ENCODE measurements at places on chromosomes 13 and 19.

DNA sequence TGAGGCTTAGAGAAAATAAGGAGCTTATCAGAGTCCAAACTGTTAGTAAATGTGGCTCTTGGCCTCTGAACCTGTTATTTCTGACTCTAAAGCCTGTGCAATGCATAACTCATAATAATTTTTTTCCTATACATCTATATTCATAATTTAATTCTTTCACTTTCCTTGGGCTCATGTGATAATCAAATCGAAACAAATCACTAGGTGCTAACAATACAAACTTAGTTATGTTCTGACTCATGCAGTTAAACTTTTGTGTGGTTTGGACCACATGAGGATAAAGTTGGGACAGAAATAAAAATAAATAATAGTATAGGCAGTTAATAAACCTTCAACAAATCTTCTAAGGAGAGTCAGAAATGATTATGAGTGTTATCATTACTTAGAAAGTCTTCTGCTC, 1629.0 kb downstream of the OLFM4 start:
- no peak for DNase-seq

DNA sequence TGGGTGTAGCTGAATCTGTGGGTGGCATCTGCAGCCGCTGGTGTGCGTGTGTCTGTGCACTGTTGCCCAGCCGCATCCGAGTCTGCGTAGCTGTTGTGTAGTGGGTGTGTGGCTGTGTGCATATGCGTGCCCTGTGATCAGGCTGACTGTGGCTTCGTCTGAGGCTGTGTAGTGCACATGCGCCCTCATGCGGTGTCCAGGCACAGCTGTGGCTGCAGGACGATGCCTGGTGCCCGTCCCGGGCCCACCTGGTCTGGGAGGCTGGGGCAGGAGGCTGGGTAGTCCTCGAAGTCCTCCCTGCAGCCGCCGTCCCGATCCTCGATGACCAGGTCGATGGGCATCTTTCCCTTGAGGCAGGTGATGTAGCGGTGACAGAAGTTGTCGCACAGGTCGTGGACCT, 4.9 kb downstream of the MEIS3 start:
- no peak for DNase-seq

DNA sequence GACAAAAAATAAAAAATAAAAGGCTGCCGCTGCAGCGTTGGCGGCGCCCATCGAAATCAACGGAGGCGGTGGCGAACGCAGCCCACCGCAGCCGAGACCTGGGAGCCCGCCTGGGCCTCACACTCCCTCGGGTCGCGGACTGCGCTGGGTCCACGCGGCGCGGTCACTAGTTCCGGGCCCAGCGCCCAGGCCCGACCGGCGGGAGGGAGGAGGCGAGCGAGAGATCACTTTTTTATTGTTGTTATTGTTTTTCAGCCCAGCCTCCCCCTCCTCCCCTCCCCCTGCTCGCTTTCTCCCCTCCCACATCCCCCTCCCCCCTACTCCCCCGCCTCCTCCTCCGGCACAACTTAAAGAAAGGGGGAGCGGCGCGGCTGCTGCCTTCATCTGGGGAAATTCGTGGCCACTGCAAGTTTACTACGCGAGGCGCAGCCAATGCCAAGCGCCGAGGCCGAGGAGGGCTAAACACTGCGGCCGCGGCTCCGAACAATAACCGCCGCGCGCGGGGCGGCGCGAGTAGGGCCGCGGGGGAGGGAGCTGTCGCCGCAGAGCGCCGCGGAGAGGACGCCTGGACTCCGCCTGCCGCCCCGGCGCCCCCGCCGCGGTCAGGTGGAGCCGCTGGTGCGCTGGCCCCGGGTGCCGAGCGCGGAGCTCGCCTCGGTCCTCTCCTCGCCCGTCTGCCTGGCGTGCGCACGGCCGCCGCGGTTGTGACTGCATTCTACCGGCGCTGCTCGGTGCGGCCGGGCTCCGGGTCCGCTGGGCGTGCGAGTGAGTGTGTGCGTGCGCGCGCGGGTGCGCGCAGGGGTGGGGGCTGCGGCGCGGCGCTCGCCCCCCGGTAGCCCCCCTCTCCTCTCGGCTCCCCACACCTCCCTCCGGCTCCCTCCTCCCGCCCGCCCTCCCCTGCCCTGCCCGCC, 505 bp upstream of the ZIC2 start:
- no peak for DNase-seq

DNA sequence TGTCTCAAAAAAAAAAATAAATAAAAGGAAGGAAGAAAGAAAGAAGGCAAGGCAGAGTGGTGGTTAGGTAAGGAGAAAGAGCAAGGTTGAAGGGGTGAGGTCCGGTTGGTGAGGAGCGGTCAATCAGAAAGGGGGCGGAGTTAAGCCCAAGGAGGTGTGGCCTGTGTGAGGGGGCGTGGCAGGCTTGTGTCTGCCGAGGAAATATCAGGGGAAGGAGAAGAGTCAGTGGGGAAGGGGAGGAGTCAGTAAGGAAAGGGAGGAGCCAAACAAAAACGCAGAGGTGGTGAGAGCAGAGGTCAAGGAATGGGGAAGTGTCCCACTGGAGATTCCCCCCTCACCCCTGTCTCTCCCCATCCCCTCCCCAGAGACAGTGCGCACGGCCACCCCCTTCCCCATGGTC, 5.9 kb downstream of the CACNG7 start:
- DNase-seq: no peak

- DNase-seq: peak; percentile 16
Measured at GRCh38 chr13:29936051-29936813, 85.8 kb upstream of the UBL3 start.

GRCh38 chr19:38693380-38694223, 46.2 kb downstream of the ACTN4 start:
- no peak for DNase-seq

DNA sequence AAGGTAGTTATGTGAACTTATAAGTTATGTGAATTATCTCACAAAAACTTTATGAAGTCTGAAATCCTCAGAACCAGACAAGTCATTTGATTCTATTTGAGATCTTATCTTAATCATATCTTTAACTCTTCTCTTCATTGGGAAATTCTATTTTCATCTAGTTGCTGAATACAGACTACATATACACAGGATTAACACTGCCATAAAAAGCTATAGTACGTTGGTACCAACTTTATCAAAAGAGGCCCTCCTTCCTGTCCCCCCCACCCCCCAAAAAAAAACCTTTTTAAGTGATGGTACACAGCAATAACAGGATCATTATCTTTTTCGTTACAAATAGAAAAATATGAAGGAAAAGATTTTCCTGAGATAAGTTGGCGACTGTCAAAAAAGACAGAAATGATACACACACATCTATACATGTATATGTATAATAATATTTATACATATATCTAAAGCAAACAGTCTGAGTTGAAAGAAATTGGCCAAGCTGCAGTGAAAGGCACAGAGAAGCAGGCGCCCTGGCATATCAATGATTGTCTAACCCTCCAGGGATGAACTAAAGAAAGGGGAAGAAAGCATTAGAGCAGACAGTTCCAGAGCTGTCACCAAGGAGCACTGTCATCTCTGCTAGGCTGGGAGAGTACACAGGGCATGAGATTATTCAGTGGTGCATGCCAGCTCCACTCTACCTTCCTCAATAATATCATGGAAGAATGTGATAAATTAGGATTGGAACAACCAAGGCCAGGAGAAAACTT, 116.7 kb downstream of the KLF12 start:
- DNase-seq: no peak

DNA sequence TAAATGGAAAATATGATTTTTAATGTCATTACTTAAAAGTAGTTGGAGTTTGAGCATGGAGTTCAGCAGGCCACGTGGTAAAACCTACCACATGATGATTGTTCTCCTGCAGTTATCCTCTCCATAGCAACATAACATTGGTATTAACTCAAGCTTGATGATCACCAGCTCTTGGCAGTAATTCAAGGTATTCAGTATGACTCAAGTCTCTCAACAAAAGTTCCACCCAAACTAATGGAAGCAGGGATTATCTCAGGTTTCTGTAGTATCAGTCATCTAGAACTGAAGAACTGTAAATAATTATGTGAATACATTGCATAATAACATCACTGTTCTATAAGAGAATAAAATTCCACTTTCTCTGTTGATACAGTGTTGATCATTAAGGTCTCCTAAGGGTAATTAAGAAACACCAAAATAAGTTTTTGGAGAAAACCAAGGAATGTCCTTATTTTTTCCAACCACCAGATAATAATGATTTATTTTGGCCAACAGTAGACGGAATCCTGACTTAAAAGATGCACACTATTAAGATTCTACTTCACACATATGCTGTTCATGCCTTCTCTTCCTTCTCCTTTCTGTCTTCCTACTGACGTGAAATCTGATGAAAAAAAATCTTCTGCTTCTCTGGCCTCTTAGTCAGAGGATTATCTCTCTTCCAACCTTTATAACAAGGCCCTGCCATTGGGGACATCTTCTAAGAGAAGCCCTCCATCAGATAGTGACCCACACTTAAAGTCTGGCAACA, 1092.3 kb downstream of the EFNB2 start:
- DNase-seq: no peak

DNA sequence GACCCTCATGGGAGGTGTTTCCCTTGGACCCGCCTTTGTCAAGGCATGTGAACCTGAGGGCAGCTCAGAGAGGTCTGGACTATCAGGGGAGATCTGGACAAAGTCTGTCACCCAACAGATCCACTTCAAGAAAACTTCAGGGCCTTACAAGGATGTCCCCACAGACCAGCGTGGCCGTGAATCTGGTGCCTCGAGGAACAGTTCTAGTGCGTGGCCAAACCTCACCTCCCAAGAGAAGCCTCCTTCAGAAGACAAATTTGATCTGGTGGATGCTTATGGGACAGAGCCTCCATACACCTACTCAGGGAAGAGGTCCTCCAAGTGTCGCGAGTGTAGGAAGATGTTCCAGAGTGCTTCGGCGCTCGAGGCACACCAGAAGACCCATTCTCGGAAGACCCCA, 11.5 kb downstream of the ZSCAN22 start:
- DNase-seq: no peak

DNA sequence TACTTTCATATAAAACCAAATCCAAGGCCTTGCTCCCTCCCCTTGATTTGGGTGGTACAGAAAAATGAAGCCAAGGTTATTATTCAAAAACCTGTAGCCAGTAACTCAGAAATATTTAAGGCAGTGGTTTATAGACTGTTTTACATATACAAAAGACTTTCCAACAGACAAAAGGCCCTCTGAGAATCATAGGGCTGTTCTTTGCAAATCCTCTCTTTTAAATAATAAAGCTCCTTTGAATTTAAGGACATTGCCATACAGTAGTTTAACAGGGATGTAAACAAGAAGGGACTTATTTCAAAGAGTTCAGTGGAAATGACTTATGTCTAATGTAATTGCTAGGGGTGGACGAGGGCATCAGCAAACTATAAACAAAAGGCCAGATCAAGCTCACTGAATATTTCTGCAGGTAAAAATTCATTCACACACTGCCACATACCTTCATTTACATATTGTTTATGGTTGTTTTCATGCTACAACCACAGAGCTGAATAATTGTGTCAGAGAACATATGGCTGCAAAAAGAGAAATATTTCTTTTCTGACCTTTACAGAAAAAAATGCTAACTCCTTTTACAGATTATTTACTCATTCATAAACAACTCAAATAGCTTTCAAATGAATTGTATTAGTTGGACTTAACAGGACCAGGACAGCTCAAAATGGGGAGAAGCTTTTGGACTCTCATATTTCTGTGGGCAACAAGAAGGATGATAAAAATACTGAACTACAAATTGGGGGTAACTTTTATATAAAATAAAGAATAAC, 665.6 kb downstream of the SLITRK1 start:
- DNase-seq: no peak

DNA sequence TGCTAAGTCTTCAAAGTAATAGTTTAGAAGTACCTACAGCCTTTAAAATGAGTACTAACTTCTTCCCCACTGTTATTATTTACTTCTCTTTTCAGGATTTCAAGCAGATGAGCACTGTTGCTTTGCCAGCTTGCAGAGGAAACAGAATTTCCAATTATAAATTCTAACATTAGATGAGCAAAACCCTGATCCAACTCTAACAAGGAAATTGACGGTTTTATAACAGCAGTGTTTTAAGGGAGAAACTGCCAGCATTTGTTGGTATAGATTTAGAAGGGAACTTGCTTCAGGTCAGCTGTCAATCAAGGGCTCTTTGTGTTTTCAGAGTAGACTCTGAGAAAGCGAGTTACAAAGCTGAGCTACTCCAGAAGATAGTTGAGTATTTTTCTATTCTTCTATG, 120.5 kb downstream of the RAP2A start:
- DNase-seq: no peak

- no peak for DNase-seq
Measured at GRCh38 chr13:74683411-74683810, 549.2 kb upstream of the KLF12 start.

- DNase-seq: no peak
Measured at GRCh38 chr19:23070353-23071146, 46.3 kb upstream of the ZNF730 start.

GRCh38 chr19:28468701-28469459, 744.1 kb downstream of the UQCRFS1 start:
- DNase-seq: peak; percentile 20

DNA sequence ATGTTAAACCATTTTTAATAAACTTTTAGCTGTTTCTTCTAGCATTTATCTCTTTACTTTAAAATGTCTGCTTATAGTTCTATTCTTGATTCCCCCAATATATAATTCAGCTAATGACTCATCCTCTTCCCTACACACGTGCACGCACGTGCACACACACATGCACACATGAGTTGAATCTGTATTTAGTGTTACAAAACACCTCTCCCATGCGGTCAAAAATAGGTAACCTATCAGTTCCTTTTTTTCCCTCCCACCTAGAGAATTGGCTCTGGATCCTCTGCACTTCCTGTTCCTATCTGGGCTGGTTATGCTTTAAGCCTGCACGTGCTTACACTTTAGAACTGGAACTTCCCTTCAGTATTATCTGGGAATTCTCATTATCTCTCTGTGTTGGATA, 144.1 kb downstream of the PAN3 start:
- DNase-seq: no peak

GRCh38 chr13:69496981-69497380, 610.6 kb upstream of the ATXN8OS start:
- no peak for DNase-seq

DNA sequence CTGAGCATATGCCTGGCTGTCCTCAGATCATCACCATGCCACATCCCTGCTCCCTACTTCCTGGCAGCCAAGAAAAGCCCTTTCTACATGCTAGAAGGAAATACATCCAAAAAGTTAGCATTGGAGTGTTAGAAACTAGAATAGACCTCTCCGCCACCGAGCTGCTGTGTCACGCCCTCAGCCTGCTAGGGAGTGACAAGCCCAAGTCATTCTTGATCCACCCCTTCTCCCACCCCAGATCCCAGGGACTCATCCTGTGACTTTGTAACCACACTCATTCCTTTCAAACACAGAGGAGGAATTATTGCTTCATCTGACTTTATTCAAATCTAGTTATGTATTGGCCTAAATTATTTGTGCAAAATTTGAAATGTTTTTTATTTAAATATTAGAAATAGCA, 45.3 kb downstream of the POLR1D start:
- no peak for DNase-seq

- DNase-seq: no peak
Measured at GRCh38 chr19:17724655-17725054, 5.4 kb downstream of the MAP1S start.

DNA sequence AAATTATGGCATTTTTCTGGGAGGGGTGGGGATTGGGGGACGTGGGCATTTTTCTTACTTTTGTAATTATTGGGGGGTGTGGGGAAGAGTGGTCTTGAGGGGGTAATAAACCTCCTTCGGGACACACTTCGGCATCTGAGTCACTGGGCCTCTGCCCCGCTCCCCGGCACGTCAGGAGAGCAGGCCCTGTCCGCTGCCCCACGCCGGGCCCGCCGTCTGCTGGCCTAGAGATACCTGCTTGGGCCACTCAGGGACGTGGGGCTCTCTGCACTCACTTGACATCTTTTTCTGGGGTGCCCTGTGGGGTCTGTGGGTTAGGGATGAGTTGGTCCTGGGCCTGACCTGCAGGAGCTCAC, 3.5 kb upstream of the FTL start:
- DNase-seq: no peak

- DNase-seq: peak; percentile 70
Measured at GRCh38 chr19:12769689-12770088, 5.7 kb downstream of the HOOK2 start.
